Psoas muscle (tissue), 8 donors: ENCODE measurements at places on chromosomes 7 and 10. TPM values are rescaled to one million over a fixed set of nuclear protein-coding genes. Genes with fewer than 3 reads are reported as not detected.

The C10orf71 gene
- polyA plus RNA-seq, result 4.2 TPM

DNA sequence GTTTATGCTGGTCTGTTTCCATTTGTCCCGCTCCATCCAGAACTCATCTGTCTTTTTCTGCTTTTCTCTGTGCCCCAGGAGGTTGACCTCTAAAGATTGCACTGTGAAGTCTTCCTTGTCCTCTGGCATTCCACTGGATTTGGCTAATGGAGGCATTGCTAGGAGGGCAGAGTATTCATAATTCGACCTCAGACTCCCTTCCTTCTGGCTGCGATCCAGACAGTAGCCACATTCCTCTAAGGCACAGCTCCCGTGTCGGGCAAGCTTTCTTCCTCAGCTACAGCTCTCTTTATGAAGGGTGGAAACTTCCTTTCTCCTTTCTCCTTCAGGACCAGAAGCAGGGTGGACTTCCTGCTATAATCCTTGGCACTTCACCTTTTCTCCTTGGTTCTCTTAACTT is 175.9 kb downstream of the BAMBI start:
- no peak for DNase-seq
- no peak overlapping the region for H3K4me3 ChIP-seq
- H3K27ac ChIP-seq, result no peak overlapping the region
- H3K4me1 ChIP-seq, result no peaks in the 10 kb centered on the region
- no peaks in the 10 kb centered on the region for H3K36me3 ChIP-seq

DNA sequence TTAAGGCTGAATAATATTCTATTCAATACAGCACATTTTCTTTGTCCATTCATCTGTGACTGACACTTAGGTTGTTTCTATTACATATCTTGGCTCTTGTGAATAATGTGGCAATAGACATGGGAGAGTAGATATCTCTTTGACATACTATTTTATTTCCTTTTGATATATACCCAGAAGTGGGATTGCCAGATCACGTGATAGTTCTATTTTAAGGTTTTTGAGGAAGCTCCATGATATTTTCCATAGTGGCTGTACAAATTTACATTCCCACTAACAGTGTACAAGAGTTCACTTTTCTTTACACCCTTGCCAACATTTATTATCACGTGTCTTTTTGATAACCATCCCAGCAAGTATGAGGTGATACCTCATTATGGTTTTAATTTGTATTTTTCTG is 1114.7 kb downstream of the CNTNAP2 start:
- H3K27me3 ChIP-seq, result no peaks in the 10 kb centered on the region
- H3K36me3 ChIP-seq, result no peaks in the 10 kb centered on the region
- H3K4me1 ChIP-seq, result no peaks in the 10 kb centered on the region

GRCh38 chr7:131919920-131920709 is 363.7 kb upstream of the PODXL start:
- no peak overlapping the region for H3K27ac ChIP-seq
- no peak overlapping the region for H3K4me3 ChIP-seq

DNA sequence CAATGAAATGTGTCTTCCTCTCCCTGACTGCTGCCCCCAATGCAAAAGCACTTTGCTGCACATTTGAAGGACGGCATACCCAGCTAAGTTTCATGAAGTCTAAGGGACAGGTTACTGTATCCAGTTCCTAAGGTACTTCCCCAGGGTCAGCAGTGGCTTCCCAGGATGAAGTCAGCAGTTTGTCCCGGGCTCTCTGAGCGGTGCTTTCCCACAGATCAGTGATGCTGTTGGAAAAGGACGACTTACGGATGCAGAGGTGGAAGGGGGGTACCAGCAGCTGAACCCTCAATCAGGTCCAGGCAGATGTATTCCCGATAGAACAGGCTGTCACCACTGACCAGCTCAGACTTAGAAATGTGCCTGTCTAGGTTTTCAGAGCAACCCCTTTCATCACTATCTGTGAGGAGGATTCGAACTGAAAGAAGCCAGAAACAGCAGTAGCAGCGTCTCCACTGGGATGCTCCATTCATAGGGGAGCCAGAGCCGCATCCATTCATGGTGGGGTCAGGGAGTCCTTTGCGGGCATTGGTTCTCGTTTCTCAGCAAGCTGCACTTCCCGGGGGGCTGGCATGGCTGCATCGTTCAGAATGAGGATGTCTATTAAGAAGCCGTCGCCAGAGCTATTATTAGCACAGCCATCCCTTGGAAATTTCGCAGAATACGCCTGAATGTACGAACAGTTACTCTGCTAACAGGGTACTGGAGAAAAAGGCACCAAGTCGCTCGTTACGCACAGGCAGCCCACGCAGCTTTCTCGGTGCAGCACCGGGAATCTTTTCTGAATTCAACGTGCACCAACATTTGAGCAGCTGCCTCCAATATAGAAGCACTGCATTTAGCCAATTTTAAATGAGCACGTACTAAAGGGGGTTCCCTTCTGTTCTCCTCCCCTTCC is 303.7 kb downstream of the PRPF18 start:
- H3K27me3 ChIP-seq, result peaks cover 33% of the 10 kb centered on the region
- peak; percentile 44 for DNase-seq
- H3K27ac ChIP-seq, result peak overlapping the region; percentile 60
- H3K4me1 ChIP-seq, result no peaks in the 10 kb centered on the region
- no peaks in the 10 kb centered on the region for H3K36me3 ChIP-seq
